Ureter (tissue), 1 donor: ENCODE measurements at places on chromosomes 6 and 20. TPM values are rescaled to one million over a fixed set of nuclear protein-coding genes. Genes with fewer than 3 reads are reported as not detected.

The IP6K3 gene
- total RNA-seq, result 2.6 TPM

The COL12A1 gene
- total RNA-seq, result 40.4 TPM

DNA sequence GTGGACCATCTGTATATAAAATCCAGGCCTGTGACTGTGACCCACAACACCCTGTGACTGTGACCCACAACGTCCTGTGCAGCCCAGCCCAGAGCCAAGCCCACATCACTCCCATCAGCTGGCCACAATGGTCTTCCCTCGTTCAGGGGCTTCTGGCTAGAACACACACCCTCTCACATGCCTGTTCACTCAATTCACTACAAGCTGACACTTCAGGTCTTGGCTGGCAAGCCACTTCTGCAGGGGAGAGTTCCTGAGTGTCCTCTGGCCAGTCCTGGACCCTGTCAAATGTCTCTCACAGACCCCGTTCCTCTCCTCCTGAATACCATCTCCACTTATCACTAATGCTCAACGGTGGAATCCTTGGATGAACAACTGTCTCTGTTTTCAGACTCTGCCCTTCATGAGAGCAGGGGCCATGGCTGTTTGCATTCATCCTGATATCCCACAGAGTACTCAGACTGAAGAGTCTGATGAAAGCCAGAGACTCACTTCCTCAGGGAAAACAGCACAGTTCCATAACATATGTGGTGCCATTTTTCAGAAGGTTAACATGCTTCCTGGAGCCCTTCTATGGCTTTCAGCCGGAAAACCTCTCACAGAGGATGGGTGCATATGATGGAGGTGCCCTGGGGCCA, 56.0 kb downstream of the MYH7B start:
- no peak for DNase-seq

GRCh38 chr20:49256261-49256660, 21.6 kb downstream of the ZNFX1 start:
- DNase-seq, result no peak

The APCDD1L gene
- total RNA-seq, result 2.3 TPM

The LINC00237 gene
- total RNA-seq, result not detected

The BEND6 gene
- 4.1 TPM for total RNA-seq

DNA sequence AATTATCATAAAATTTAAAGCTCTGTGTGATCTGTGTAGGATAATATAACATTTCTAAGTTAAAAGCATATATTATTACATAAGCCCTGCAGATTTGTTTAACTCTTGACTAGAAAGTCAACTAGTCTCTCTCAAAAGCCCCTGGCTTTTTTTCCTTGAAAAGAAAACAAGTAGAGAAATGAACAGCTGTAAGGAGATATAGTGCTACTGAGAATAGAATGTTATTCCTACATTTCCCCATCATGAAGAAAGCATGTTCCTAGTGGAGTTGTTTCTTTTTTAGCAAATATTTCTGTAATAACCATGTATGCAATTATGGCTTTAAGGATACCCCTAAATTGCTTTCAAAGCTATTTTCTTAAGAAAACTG, 37.6 kb downstream of the SHLD1 start:
- no peak for DNase-seq

The C4B gene
- total RNA-seq, result 152 TPM

DNA sequence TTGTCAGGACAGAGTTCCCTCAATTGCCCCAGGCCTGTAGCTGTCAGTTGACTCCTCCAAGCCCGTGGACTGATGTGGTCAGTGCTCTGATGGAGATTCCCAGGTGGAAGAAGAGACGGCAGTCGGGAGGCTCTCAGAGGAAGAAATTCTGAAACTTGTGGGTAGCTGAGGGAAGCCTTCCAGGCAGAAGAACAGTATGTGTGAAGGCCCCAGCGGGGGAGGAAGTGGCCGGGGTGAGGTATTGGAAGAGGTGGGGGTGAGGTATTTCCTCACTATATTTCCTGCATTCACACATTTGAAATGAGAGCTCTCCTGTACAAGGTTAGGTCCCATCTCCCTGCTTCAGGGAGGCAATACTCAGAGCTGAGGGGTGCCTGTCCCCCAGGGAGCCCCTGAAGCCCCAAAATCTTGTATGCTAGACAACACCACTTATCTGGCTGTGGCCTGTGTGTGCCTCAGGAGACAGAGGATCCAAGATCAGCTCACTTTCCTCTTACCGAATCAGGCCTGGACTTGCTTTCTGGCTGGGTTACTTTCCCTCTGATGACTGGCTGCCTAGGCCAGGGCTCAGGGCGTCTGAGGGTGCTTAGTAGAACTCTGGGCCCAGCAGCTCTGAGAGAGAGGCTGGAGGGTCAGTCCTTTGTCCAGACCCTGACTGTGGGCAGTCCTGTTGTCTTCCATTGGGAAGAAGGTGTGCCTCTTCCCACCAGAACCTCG, 49.3 kb upstream of the MYL9 start:
- no peak for DNase-seq

- no peak for DNase-seq
Observed at GRCh38 chr20:53330601-53331140, 263.0 kb downstream of the ZNF217 start.

- DNase-seq, result peak; percentile 81
Observed at GRCh38 chr6:28161410-28162079, 19.9 kb downstream of the ZKSCAN8 start.

GRCh38 chr6:31767096-31767645, 4.7 kb downstream of the SAPCD1 start:
- DNase-seq, result no peak

DNA sequence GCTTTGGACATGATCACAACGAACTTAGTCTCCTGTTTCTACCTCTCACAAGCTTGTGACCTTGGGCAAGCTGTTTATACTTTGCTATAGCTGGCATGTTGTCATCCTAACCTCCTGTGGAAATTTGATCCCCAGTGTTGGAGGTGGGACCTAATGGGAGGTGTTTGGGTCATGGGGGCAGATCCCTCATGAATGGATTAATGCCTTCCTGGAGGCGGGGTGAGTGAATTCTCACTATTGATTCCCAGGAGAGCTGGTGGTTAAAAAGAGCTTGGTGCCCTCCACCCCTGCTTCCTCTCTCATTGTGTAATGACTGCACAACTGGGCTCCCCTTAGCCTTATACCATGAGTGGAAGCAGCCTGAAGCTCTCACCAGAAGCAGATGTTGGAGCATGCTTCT, 228.9 kb downstream of the HIVEP2 start:
- DNase-seq, result no peak

DNA sequence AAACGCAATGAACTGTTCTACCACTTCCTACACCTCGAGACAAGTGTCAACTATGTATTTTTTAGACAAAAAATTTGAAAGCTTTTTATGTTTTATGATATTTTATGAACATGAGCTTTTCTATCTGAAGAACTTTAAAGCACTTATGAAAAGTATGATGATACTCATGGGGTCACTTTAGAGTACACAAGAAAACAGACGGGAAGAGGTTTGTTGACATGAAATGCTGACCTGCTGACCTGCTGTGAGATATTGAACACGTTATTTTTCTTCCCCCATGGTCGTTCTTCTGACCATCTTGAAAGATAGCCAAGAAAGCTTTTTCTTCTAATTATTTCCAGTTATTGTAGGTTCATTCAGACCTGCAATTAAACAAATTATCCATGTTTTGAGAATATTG, 63.1 kb downstream of the PLEKHG1 start:
- DNase-seq, result no peak

The ME1 gene
- 10.1 TPM for total RNA-seq

The CASS4 gene
- total RNA-seq, result 0.91 TPM

The GUCA1A gene
- total RNA-seq, result not detected

The DEFB132 gene
- not detected for total RNA-seq

DNA sequence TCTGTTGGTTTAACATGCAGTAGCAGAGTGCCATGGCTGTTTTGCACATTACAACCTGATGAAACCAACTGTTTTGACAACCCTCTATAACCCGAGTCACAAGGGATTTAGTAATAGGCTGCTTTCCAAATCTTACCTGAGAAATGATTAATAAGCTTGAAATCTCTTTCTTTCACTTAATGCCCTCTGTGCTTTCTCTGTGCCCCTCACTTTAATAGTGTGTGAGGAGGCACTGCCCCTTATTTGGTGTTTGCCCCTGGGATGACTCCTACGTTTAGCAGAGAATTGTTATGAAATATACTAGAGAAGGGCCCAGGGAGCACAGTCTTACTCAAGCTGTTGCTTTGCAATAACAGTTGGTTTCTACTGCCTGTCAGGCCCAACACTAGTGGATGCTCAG, 31.0 kb upstream of the PTCHD4 start:
- no peak for DNase-seq

- DNase-seq, result no peak
Observed at GRCh38 chr6:43992783-43993644, 134.2 kb downstream of the MRPL14 start.

GRCh38 chr6:3383525-3383924, 73.3 kb downstream of the SLC22A23 start:
- peak; percentile 72 for DNase-seq

The WFDC5 gene
- 0.78 TPM for total RNA-seq

DNA sequence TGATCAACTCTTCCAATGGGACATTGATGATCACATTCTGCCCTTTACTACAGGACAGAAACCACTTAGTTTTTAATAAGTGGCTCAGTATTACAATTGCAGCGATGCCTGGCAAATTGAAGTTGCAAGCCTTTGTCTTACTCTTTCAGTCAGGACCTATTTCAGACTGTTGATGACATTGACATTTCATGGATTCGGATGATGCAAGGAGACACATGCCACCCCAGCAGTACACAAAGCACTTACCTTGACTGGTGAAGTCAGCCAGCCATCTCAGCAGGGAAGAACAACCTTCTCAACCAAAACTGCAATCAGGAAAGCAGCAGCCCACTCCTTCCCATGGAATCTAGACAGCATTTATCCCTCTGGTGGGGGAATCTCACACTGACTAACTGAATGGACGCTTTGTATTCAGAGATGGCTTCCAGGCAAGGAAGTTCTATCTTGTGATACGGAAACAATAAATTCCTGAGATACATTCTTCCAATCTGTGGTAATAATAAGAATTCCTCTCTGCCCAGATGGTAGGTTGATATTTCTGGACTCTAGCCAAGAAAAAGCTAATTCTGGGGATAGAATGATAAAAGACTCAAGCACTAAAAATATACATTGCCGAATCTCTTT, 24.8 kb downstream of the NFYA start:
- DNase-seq, result no peak

The PACRG gene
- total RNA-seq, result 9.7 TPM

The SCRT2 gene
- not detected for total RNA-seq

The TBC1D32 gene
- 23.2 TPM for total RNA-seq

DNA sequence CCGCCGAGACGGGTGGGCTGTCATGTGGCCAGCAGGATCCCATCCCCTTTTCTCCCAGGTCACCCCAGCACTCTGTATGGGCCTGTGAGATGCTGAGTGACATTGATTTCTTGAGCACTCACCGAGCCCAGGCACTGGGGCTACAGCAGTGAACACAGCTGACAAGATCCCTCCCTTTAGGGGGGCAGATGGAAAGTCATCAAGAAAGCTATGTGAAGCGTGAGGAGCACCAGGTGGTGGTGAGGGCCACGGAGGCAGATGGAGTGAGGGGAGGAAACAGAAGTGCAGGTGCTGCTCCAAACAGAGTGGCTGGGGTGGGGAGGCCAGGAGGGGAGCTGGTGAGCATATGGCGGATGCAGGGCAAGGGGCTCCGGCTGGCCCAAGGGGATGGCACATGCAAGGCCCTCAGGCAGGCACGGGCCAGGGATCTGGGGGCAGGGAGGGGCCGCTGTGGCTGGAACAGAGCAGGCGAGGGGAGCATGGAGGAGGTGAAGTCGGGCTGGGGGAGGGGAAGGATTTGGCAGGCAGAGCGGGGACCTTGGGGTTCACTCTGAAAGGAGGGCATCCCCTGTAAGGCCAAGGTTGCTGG, 184.0 kb downstream of the BMP7 start:
- DNase-seq, result no peak

DNA sequence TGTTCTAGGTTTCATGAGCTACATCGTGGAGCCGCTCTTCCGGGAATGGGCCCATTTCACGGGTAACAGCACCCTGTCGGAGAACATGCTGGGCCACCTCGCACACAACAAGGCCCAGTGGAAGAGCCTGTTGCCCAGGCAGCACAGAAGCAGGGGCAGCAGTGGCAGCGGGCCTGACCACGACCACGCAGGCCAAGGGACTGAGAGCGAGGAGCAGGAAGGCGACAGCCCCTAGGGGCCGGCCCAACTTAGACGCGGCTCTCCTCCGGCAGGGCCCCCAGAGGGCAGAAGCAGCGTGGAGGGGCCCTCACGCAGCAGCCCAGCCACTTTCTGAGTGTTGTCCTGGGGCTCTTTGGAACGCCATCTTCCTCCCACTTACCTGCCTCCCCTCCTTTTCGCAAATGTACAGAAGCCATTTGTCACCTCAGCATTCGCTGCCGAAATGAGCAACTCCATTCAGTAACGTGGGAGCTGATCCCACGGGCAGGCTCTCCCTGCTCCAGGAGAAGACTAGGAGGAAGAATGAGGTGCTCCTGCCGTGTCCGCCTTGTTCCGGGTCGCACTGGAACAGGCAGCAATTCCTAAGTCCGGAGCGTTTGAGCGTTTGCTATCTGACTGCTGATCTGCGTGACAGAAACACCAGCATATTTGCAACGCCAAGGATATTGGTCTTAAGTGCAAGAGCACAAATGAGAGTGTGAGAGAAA, 58.4 kb downstream of the MTFR2 start:
- DNase-seq, result no peak

DNA sequence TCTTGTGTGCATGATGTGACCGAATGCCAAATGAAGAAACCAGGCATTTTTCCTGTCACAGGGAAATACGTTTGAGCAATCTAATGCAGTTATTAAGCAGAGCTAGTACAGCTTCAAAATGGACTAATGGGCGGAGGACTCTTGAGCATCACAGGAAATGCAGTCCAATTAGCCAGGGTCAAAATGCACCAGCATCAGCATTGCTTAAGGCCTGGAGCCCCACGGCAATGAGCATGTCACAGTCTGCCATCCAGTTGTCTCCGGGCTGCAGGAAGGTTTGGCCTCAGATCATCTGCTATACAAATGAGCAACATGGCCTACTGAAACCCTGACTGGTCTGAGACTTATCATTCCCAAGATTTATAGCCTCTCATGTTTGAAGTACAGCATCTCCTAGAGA, 652.1 kb upstream of the SLC35B3 start:
- DNase-seq, result no peak

- no peak for DNase-seq
Observed at GRCh38 chr6:157558049-157558448, 177.1 kb downstream of the ZDHHC14 start.

The TNF gene
- 0.36 TPM for total RNA-seq

The SNRPB gene
- total RNA-seq, result 130 TPM

The TJAP1 gene
- total RNA-seq, result 36.5 TPM

DNA sequence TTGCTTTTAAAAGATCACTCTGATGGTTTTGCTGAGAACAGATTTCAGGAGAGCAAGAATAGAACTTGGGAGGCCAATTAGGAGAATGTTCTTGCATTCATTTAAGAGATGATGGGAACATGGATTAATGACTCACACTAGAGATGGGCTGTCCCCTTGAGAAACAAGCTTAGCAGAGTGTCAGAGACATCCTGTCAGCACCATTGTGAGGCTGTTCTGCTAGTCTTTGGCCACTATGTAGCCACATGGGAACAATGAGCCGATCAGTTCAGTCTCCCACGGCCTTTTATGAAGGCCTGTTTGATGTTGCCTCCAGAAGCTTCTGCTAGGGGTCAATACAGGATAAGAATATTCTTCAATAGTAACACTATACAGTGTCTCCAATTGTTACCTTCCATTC, 113.0 kb upstream of the EYA4 start:
- DNase-seq, result no peak
